ENCODE measurements at places on chromosomes 5 and 9. TPM values are rescaled to one million over a fixed set of nuclear protein-coding genes. Genes with fewer than 3 reads are reported as not detected.

Gene MED22
- total RNA-seq, result 25.8 TPM

GRCh38 chr9:9045072-9045471 lies 1245.5 kb upstream of the DMAC1 start:
- no peak for DNase-seq

DNA sequence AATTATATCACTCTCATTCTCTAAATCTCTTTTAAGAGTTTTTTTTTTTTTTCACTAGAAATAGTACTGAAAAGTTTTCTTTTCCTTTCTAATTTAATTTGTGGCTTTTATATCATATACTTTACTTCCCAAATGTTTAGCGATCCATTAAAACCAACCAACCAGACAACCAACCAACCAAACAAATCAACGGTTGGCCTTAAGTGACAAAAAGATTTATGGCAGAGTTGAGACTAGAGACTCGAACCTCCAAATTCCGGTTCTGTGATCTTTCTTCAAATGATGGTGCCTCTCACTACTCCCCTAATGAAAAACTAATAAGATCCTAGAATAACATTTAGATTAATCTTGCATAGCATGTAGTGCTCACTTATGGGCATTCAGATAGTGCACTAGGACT lies 45.3 kb upstream of the ACTBL2 start:
- no peak for DNase-seq

Gene LAMC3
- total RNA-seq, result 28.5 TPM

DNA sequence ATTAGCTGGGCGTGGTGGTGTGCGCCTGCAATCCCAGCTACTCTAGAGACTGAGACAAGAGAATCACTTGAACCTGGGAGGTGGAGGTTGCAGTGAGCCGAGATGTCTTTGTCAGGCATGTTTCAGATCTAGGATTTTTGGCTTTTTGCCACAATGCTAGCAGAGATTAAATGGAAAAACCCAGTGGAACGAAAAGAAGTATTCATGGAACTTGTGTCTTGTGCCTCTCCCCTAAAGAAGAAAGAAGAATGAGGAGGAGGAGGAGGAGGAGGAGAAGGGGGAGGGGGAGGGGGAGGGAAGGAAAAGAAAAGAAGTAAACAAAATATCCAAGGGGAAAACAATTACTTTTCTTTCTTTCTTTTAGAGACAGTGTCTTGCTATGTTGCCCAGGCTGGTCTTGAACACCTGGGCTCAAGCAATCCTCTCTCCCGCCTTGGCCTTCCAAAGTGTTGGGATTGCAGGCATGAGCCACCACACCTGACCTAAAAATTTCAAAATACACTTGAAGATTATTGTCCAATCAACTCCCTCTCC lies 106.0 kb downstream of the ARRDC3 start:
- no peak for DNase-seq

Gene GHR
- total RNA-seq, result 6.6 TPM

GRCh38 chr5:166068547-166069335 lies 2222.7 kb upstream of the WWC1 start:
- DNase-seq, result no peak
